ENCODE measurements at places on chromosomes 13 and 19.

DNA sequence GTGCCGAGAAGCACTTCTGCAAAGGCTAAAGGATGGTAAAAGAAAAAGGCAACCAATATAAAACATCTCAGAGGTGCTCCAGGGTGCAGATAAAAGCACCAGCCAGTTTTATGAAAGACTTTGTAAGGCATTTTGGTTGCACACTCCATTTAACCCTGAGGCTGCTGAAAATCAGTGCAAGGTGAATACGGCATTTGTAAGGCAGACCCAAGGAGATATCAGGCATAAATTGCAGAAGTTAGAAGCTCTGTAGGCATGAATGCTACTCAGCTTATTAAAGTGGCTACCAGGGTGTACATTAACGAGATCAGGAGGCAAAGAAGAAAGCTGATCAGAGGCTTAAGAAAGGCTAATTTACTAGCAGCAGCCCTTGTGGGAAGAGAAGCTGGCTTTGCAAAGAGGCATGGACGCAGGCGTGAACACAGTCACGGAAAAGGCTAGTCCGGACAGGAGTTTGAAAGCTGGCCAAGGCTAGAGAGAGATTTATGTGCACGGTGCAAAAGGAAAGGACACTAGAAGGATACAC is 99.6 kb downstream of the ZNF429 start:
- DNase-seq, result no peak

DNA sequence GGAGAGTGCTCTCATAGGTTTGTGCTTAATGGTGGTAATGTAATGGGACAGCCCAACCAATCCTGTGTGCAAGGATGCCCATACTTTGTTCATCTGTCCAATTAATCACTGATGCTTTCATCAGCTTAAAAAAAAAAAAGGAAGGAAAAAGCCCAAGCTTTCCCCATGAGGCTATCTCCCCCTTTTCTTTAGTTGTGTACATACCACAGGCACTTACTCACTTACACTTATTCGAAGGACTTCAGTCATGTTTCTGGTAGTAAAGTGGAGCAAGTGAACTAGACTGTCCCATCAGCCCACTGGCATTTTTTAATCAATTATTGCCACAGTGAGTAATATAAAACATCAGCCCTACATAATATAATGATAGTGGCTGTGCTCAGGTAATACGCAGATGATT is 183.5 kb upstream of the UFM1 start:
- no peak for DNase-seq

DNA sequence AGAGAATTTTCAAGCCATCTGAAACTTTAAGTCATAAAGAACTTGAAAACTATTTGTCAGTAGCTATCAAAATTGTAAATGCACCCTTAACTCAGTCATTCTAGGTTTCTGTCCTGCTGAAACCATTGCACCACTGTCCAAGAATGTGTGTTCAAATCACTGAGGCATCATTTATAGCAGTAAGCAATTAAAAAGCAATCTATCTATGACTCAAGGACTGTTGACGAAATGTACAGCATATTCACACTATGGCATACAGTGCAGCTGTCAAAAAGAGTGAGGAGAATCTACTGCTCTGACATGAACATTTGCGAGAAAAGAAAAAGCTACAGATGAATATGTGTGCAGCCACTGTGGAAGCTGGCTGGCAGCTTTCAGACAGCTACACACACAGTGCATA is 71.2 kb downstream of the ING1 start:
- DNase-seq, result no peak

DNA sequence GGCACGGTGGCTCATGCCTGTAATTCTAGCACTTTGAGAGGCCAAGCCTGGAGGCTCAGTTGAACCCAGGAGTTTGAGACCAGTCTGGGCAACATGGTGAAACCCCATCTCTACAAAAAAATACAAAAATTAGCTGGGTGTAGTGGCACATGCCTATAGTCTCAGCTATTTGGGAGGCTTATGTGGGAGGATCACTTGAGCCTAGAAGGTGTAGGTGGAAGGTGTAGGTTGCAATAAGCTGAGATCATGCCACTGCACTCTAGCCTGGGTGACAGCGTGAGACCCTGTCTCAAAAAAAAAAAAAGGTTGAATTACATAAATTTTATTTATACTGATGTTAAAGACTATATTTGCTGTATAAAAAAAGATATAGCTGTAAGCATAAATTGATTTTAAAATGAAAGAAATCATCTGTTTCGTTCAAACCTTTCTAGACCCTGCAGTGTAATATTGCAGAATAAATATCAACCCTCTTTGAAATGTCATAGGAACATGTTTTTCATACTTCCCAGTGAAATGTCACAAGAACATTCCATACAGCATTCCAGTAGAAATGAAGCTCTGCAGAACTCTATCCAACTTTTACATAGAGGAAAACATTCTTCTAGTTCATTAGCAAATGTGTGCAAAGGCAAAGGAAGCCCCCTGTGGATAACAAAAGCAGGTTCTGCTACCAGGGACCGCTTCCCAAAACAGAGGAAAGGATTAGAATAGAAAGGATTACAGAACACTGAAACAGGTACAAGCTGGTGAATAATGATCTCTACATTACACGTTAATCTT is 76.0 kb downstream of the CAB39L start:
- no peak for DNase-seq

- DNase-seq, result no peak
These were observed 532.7 kb upstream of the SPRY2 start for GRCh38 chr13:80873589-80873988.

DNA sequence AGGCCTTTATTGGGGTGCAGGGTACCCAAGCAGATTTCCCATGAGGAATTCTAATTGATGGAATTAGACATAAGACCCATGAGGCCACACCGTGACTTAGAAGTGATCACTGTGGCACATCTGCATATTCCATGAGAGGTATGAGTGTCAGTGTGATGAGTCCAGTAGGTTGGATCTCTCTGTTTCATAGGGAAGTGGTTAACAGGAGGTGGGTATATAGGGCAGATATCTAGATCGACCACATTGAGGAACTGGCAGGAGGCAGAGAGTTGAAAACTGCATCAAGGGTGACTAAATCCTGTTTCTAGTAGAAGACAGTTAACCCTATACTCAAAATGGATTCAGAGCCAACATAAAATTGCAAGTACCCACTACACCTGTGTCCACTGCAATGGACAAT is 68.6 kb upstream of the MIR17HG start:
- no peak for DNase-seq

DNA sequence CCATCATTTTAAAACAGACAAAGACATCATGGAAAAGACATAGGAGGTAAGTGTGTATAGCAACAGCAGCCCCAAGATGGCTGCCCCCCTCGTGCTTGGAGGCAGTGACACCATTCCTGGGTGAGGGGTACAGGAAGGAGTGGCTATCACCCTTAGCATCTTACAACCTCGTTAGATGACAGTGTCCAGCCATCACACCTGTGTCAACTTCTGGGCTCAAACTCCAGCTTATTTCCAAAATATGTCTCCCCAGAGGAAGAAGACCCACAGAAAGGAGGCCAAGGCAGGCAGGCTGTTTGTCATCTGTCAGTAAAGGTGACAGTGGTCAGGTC is 27.5 kb downstream of the EPS15L1 start:
- no peak for DNase-seq

DNA sequence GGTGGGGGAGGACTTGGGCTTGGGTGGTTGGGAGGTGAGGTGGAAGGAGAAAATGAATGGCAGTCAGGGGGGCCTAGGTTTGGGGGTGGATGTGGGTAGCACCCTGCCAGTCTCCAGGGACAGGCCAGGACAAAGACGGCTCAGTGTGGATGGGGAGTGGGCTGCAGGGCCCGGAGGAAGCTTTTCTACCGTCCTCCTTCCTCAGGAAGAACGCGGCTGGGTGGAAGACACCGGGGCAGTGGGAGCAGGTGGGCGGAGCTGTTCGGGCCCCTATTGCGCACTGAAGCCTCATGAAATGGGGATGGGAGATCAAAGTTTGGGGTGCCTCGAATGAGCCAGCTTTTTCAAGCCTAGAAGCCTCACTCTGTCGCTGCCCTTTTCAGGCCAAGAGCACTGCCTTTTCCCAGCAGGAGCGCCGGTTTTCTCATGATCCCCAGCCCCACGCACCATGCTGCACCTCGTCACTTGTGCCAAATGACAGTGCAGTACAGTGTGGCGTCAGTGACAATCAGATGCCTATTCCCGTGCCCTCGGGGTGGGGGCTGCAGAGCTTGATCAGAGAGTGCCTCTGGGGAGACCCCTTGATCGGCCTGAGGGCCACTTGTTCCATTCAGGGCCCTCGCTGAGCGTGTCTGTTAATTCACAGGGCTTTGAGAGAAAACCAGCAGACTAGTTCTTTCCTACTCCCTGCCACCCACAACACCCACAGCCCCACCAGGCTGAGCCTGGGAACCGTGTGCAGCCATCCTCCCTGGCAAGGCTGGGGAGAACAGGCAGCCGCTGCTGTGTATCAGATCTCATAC is 1.5 kb downstream of the CALM3 start:
- DNase-seq, result no peak

GRCh38 chr13:73610799-73611592 is 523.2 kb downstream of the KLF12 start:
- no peak for DNase-seq

GRCh38 chr19:7751157-7751783 is 3.9 kb upstream of the CD209 start:
- no peak for DNase-seq

GRCh38 chr13:60165391-60166099 is 1.8 kb upstream of the DIAPH3 start:
- no peak for DNase-seq

DNA sequence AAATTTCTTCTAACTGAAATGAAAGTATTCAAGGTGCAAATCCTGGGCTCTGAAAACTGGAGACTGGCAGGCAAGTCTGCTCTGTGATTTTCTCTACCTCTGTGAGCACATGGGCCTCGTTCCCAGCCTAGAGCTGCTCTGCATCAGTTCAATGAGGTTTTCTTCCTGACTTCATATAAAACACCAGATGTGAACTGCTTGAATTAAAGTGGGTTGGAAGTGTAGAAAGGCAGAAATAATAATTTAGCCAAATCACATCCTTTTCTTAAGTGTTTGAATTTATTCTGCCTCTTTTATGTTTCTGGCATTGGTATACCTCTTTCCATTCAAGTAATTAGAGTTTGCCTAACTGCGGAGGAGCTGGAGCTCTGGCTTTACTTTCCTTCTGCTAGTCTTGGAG is 540.8 kb downstream of the OLFM4 start:
- no peak for DNase-seq

- DNase-seq, result peak; percentile 54
These were observed 45.2 kb downstream of the CDADC1 start for GRCh38 chr13:49292742-49293486.

GRCh38 chr13:76663592-76664335 is 222.4 kb downstream of the KCTD12 start:
- no peak for DNase-seq

GRCh38 chr19:56477429-56478338 is 539 bp upstream of the ZNF667 start:
- DNase-seq, result peak; percentile 57

DNA sequence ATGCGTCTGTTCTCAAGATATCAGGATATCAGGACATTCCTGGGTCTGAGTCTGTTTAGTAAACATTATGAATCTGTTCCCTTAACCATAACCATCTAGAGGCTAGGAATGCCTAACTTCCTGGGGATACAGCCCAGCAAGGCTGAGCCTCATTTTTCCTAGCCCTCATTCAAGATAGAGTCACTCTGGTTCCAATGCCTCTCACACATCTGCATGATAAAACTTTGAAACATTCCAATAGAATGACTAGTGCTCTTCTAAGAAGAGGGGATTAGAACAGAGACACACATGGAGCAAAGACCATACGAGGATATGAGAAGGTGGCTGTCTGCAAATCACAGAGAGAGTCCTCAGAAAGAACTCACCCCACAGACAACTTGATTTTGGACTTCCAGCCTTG is 20.6 kb upstream of the CABP5 start:
- DNase-seq, result no peak

DNA sequence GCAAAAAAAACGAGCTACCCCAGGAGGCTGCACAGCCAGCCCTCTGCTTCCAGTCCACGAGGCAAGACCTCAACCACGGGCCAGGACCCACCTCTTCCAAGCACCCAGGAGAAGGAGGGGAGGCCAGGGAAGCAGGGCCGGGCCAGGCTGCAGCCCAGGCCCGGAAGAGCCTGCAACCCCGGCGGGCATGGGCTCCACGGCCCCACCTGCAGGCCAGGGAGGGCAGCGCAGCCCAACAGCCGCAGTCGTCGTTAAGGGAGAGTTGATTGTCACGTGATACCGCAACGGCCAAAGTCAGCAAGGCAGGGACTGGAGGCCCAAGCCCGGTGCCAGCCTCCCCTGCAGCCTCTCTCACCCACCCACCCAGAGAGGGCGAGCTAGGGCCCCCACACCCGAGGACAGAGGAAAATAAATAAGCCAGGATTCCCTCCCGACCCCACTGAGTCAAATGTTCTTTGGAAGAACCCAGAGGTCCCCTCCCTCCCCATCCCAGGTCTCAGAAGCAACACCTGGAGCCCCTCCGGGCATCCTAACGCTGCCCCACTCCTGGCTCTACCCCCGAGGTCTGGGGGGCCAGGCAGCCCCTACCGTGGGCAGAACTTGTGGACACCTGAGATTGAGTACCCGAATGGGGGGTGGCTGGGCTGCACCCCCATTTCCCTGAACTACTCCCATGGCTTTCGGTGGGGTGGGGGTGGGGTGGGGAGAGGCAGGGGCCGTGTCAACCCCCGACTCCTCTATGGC is 5.2 kb upstream of the REXO1 start:
- DNase-seq, result peak; percentile 83

DNA sequence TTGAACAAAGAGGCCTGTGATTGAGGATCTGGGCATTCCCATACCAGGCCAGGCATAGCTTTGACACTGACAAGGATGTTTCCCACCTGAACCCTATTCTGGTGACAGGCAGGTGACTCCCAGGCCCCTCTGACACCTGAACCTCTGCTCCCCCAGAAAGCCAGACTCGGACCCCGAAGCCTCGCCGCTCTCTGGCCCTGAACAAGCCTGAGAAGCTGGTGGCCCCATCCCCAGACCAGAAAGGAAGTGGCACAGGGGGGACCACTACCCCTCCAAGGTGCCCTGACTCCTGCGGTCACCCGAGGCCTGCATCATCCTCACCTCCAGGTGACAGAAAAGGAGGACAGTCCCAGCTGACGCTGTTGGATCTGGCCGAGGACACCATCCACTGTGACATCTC is 14.7 kb downstream of the SIX5 start:
- no peak for DNase-seq

- no peak for DNase-seq
These were observed 8.5 kb upstream of the ZNF91 start for GRCh38 chr19:23403581-23404324.

DNA sequence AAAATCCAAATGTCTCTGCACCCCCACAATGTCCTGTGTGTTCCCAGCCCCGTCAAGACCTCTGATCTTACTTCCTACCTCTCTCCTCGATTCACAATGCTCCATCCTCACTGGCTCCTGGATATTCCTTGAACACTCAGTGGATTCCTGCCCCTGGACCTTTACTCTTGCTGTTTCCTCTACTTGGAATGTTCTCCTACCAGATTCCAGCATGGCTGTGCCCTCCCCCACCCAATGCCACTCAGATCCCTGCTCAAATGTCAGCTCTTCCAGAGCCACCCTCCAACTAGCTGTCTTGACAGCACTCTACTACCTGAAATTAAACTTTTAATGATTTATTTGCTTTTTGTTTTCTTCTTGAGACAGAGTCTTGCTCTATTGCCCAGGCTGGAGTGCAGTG is 107.4 kb downstream of the KLF5 start:
- no peak for DNase-seq

- DNase-seq, result no peak
These were observed 293.9 kb upstream of the HTR2A start for GRCh38 chr13:47190696-47191305.

- no peak for DNase-seq
These were observed 3.0 kb downstream of the RPL13A start for GRCh38 chr19:49490287-49491029.

GRCh38 chr13:109203587-109203986 is 574.2 kb downstream of the MYO16 start:
- no peak for DNase-seq
